ENCODE measurements at places on chromosomes 12 and 14.

DNA sequence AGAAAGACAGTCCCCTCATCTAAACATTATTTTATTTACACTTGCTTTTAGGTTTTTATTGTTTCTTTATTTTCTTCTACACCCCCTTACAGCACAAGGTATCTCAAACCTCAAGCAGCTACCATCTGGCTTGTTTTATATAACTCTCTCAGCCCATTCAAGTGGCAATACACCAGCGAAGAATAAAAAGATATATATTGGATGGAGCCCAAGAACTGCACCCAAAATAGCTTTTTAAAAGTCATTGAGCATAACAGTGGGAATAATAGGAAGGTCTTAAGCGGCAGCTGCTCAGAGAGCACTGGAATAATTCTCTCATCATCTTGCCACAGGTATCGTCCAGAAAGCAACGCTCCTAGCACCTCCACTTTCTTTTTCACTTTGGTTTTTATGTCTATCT is 322.5 kb downstream of the SYT1 start:
- DNase-seq, result peak; percentile 34

GRCh38 chr14:29037411-29037810 is 270.8 kb downstream of the FOXG1 start:
- peak; percentile 86 for DNase-seq

DNA sequence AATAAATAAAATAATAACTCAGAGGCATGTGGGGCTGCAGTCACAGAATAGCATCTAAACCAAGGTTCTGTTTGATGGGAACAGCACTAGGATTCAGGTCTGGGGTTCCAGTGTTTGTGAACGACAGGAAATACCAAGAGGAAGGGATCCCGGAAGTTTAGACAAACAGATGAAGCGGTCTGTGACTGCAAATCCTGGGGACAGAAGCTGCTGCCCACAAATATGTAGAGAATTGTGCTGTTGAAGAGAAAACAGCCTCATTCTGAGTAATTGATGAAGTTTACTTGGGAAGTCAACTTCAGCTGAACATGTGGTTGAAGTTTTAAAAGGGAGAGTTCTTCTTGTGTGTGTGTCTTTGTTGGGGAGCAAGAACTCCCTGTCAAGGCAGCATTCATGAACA is 98.4 kb upstream of the TBX5 start:
- DNase-seq, result no peak

- no peak for DNase-seq
Observed at GRCh38 chr14:63709589-63709988, 18.3 kb downstream of the SGPP1 start.
